ENCODE measurements at places on chromosomes 2 and 18.

DNA sequence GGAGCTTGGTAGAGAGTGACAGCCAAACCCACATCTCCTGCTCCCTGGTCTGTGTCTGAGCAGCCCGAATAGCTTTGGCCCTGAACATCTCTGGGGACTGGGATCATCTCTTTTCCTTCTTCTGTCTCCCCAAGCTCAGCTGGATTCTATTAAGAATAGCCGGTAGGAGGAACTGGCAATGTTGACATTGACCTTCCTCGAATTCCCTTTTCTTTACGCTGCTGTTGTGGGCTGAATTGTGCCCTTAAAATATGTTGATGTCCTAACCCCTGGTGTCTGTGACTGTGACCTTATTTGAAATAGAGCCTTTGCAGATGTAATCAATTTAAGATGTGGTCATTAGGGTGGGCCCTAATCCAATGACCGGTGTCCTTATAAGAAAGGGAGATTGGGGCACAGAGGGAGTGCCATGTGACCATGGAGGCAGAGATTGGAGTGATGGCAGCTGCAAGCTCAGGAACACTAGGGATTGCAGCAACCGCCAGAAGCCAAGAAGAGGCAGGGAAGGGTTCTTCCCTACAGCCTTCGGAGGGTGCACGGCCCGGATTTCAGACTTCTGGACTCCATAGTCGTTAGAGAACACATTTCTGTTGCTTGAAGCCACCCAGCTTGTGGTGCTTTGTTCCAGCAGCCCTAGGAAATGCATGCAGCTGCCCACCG lies 5.8 kb upstream of the SFTPB start:
- no peak for DNase-seq

GRCh38 chr18:41466436-41467160 lies 488.4 kb upstream of the PIK3C3 start:
- no peak for DNase-seq

DNA sequence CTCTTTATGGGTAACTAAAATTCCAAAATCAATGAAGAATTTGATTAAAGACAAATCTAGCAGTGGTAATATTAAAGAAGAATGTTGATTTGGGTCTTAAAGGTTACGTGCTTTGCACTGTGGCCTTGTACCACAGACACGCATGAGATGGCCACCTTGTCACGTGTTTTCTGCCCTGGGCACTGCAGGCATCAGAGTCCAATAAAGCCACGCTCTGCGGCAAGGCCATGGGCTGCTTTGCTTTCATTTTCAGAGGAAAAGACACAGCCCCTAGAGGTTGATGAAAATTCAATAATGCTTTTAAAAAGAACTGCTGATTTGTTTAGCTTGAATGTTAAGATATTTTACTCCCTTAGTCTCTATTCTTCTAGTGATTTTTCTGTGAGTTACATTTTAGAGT lies 30.4 kb downstream of the AOX1 start:
- no peak for DNase-seq

DNA sequence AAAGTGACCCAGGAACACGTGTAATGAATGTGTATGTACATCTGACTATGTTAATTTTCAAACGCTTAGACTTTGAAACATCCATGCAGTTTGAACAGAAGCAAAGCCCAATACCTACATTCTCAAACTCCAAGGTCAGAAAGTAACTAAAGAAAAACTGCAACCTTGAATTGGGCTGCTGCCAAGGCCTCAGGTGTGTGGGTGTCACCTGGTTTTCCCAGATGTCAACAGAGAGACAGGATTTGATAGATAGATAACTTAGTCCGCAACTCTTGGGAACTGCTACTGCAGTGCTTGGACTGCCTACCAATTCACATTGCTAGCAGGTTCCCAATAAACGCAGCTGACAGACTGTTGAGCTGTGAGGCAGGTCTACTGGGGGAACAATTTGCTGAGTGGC lies 78.7 kb upstream of the PAPOLG start:
- DNase-seq, result no peak

DNA sequence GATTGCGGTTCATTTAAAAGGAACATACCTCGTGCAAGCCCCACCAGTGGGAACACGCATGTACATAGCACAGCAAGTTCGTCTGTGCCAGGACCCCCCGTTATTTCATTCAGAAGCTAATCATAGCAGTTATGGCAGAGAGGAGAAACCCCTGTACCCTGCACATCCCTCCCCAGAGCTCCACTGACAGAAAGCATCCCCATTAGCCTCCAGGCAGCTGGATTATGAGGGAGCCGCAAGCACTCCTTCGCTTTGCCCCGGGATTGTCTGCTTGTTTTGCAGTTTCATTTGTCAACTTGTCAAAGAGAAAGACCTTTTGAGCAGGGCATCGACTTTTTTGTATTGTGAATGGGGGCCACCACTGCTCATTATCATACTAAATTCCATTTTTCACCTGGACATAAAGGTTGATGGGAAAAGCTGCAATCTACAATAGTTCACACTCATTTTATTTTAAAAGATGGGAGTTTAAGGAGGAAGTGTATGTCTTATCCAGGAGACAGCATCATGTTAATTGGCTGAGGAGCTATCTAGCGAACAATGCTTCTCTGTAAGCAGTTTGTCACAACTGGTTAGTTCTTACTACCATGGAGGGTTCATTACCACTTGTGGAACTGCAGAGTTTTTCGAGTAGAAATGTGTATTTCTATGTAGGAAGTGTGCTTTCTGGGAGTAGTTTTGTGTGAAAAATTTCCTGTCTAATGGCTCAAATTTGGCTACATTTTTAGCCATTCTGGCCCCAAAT lies 255.3 kb downstream of the THSD7B start:
- no peak for DNase-seq

DNA sequence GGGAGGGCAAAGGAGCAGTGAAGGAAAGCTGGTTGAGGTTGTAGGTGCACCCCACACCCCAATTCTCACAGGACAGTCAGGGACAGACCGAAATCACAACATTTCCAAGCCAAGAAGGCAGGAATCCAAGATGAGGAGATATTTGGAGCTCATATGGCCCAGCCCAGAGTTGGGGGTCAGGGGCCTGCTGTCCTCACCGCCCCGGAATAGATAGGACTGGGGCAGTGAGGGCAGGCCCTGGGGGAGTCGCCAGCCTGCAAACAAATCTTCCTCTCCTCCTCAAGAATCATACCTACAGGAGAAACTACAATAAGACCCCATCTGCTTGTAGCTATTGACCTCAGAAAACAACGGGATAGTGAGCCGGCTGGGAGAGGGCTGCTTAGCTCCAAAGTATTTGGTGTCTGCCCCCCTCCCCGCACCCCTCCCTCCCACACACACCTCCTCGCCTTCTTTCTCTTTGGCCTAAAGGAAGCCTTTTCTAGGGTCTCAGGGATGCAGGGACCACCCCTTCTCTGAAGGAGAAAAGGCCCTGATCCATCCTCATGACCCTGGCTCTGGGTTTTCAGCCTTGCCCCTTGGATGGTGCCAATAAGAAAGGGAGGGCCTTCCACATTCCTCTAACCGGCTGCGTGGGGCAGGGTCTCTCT lies 3.8 kb downstream of the EN1 start:
- DNase-seq, result no peak

- no peak for DNase-seq
Measured at GRCh38 chr18:50633992-50634391, 74.1 kb downstream of the MAPK4 start.

DNA sequence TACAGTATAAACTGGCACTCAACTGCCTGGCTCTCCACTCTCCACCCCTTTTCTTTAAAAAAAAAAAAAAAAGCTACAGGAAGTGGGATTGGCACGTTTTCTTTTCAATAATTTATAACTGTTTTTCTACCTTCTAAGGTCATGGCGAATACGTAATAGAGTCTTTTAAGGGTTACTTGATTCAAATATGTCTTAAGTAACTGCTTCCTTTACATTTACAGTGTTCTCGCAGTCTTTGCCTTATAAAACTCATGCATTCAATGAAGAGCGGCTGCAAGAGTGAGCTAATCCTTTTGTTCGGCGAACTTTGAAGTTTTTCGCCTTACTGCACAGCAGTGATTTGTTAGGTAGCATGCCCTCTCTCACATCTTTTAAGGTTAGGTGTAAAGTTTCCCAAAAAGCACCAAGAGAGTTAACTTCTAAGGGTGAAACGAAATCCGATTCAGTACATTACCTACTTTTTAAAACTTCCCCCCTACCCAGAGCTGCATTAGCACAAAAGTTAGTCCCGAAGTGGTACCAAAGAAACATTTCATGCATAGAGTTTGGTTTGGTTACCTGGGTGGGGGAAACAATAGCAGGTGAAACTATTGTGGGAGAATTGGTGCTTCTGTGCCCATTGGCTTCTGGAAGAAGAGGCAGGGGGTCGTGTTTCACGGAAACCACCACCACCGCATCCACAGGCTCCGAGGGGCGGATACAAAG lies 2.0 kb downstream of the KCTD1 start:
- peak; percentile 48 for DNase-seq

- no peak for DNase-seq
Measured at GRCh38 chr18:44637210-44638033, 43.3 kb upstream of the SETBP1 start.

- DNase-seq, result no peak
Measured at GRCh38 chr2:241816431-241817121, 7.6 kb downstream of the NEU4 start.

DNA sequence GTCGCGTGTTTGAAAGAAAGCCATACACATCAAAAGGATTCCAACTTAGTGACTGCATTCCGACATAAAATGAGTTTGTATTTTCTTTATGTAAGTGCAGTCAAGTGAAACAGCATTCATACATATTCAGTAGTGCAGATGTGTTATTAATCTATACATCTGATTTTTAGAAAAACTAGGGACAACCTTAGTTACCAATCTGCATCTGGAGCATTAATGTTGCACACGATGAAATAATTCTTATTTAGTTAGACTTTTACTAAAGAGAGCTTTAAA lies 1.9 kb downstream of the GORASP2 start:
- no peak for DNase-seq

GRCh38 chr2:28356095-28356911 lies 36.4 kb upstream of the FOSL2 start:
- no peak for DNase-seq

DNA sequence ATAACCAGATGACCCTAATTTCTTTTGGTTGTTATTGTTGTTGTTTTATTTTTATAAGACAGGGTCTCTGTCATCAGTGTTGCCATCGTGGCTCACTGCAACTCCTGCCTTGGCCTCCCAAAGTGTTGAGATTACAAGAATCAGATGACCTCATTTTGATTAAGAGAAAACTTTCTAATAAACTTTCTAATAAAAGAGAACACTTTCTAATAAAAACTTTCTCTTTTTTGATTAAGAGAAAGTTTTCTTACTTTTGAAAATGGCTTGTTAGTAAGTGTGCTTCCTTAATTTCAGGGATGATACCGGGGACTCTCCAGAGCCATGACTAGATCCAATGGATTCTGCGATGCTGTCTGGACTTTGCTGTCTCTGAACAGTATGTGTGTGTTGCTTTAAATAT lies 7.7 kb downstream of the CENPA start:
- no peak for DNase-seq

DNA sequence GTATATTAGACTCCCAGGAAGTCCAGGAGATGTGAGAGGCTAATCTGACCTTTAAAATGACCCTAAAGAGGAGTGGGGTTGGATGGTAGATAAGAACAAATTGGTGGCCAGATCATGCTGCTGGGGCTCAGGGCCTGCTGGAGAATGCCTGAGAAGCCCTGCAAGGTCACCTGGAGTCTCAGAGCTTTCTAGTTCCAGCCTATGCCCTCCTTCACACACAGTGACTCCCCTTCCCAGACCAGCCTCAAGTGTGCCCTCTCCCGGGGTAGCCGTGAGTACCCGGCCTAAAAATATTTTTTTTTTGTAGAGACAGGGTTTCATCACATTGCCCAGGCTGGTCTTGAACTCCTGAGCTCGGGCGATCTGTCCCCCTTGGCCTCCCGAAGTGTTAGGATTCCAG lies 44.2 kb upstream of the FZD5 start:
- DNase-seq, result no peak

GRCh38 chr18:69996951-69997798 lies 49.5 kb upstream of the CD226 start:
- no peak for DNase-seq

DNA sequence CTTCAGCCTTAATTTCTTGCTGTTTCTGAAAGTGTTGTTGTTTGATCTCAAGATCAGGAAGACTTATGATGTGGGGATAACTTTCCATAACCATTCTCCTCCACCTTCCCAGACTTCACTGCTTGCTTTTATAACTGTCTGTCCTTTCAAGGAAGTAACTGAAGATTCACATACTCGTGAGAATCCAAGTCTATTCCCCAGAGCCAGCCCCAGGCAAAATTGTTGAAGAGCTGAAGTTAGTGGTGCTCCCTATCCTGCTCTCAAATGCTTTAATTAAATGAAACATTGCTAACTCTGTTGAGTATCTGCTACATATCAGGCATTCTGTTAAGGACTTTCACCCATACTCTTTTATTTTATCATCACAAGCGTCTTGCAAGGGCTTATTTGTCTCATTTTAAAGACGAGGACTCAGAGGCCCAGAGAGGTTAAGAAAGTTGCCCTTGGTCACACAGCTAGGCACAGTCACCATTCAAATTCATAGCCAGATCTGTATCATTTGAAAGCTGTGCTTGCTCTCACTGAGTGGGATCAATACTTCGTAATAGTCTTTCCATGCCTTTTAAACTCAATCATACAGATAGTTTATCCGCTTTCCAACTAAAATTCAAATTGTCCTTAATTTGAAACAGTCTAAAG lies 189.8 kb upstream of the TCF4 start:
- DNase-seq, result peak; percentile 86

- peak; percentile 14 for DNase-seq
Measured at GRCh38 chr2:218622606-218623365, 15.1 kb downstream of the PLCD4 start.

DNA sequence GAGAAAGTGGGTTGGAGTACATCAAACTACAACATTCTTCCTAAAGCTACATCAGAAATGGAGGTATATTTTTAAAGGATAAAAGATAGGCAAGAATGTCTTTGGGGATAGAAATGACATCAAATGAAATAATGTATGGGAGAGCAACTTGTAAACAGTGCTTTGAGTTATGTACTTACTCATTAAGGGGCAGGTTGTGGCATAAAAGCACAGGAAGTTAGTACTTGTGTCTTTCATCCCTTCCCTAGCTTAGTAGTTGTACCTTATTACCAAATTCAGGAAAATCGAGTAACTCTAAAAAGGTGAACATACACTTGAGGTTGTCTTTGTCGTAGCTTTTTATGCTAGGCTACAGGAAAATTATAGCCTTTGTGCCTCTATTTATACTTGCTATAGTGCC lies 28.9 kb downstream of the PPP1CB start:
- no peak for DNase-seq

DNA sequence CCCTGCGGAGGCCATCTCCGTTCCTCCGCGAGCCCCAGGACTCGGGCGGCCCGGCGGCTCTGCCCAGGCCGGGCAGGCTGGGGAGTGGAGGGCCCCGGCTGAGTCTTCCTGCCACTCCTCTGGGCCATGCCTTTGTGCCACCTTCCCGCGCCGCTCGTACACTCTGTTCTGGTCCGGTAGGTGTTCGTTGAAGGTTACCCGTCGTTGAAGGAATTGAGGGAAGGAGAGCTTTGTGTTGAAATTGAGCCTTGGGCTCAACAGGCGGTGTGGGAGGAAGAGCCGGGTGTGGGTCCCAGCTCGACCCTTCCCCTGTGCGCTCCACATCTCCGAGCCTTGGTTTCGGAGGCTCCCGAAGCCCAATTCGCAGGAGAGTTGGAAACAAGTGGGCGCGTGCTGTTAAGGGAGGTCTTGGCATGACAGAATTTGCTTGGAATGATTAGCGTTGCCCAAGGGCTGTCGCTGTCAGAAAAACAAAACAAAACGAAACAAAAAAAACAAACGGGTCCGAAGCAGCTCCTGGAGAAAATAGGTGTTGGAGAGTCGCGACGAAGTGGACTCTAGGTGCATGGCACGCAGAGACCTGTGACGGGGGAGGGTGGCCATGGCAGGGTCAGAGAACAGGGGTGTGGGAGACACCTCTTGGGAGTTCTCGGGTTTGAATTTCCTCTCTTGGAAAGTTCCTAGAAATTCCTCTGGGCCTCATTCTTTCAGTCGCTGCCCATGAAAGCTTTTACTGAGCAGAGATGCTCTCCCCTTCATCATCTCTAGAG lies 1.2 kb upstream of the MZT2A start:
- DNase-seq, result no peak
